Stimulated activated CD4-positive, alpha-beta T cell treated with anti-CD3 and anti-CD28 coated beads, Interleukin-1b, Interleukin-23, amount 100 ng/mL, for 1 hour (primary cell): ENCODE measurements at places on chromosomes 2 and 18.
A peak's percentile ranks its signal among the peaks of the same experiment; 100 is the strongest.

DNA sequence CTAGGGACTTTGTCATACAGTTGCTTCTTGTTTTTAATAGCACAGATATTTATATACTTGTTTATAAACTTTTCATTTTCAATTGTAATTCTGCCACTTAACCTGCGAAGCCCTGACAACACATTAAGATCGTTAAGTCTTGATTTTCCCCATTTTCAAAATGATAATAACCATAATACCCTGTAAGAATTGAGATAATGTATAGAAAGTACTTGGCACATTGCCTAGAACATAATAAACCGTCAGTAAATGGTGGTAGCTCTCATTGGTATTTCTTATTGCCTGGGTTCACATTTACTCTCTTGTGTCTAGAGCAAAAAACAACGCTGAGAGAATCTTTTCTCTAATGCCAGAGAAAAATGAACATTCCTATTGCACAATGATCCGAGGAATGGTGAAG, 18.6 kb downstream of the PTCD3 start:
- no peak for DNase-seq

GRCh38 chr2:170816504-170817092, at the start of gene GAD1:
Gene GAD1 (plus strand): TSS chr2:170816887. CDS start chr2:170818592, 1,705 bp downstream.
- DNase-seq = peak; percentile 46

DNA sequence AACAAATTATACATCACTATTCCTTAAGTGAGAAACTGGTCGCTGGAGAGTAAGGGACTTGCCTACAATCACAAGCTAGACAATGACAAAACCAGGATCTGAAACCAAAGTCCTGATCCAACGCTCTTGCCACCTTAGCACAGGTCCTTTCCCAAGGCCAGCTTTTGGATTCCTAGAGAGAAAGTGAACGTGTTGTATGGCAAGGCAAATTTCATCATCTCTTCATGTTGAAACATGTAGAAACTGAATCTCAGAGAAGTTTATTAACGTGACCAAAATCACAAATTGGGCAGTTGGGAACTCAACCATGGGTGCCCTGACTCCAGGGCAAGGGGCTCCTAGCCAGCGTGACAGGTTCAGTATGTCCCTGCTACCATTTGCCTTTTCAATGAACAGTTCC, 118.2 kb downstream of the VWC2L start:
- DNase-seq = no peak

- DNase-seq = no peak
Observed at GRCh38 chr2:75200140-75201096, 1.1 kb upstream of the TACR1 start.

DNA sequence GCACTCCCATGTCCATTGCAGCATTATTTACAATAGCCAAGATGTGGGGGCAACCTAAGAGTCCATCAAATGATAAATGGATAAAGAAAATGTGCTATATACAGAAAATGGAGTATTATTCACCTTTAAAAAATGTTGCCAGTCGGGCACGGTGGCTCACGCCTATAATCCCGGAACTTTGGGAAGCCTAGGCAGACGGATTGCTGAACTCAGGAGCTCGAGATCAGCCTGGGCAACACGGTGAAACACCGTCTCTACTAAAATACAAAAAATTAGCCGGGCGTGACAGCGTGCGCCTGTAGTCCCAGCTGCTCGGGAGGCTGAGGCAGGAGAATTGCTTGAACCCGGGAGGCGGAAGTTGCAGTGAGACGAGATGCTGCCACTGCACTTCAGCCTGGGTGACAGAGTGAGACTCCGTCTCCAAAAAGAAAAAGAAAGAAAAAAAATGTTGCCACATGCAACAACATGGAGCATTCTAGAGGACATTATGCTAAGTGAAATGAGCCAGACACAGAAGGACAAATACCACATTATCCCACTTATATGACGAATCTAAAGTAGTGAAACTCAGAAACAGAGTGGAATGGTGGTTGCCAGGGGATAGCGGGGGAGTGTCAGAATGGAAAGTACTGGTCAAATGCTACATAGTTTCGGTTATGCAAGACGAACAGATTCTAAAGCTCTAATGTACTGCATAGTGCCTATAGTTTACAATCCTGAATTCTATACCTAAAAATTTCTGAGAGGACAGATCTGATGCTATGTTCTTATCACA, 1385.6 kb upstream of the TMEFF2 start:
- DNase-seq = no peak

DNA sequence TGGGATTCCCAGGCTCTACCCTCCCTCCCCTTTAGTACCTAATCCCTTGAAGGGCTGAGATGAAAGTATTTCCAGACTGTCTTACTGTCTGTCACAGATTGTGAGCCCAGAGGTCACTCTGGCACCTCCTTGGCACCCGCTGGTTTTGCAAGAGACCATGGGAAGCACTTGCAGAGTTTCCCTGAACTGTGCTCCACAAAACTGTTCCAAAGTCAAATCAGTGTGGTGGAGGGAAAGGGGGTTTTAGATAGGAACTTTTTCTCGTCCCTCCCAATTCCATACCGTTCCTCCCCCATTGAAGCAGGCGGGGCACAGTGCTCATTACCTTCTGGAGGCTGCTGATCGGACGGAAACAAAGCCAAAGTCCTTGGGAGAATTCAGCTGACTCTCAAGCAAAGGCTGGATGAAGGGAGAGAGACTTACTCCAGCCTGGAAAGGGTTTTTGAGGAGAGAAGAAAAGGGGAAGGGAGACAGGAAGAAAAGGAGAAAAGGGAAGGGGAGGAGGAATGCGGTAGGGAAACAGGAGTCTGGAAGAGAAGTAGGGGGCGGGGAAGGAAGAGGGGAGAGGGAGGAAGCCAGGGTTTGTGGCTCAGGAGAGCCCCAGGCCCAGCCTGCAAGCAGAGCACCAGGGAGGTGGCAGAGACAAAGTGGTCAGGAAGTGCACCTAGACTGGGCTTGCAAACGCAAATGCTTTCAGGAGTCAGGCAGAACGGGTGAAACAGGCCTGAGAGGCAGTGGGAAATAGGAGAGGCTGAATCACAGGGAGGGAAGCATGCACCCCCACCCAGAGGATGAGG, 88.4 kb upstream of the SP3 start:
- no peak for DNase-seq

GRCh38 chr2:29224693-29225551, 109.7 kb downstream of the CLIP4 start:
- no peak for DNase-seq
